Adrenal gland (tissue), 19 donors: ENCODE measurements at places on chromosomes 4 and X.

DNA sequence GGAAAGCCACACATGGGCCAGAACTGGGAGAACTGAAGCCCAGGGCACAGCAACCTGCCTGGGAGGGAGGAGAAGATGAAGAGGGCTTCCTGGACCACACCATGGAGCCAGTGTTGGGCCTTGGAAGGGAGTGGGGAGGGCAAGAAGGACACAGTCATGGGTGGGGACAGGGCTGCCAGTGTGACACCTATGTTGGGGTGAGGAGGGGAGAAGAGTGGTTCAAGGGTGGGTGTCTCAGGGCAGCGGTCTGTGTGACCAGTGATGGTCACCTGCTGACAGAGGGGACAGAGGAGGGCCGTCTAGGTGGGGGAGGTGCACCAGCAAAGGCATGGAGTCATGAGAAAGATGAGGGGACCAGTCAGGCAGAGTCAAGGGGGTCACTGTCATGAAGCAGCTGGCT is 13.8 kb downstream of the MAGED2 start:
- no peak for DNase-seq

DNA sequence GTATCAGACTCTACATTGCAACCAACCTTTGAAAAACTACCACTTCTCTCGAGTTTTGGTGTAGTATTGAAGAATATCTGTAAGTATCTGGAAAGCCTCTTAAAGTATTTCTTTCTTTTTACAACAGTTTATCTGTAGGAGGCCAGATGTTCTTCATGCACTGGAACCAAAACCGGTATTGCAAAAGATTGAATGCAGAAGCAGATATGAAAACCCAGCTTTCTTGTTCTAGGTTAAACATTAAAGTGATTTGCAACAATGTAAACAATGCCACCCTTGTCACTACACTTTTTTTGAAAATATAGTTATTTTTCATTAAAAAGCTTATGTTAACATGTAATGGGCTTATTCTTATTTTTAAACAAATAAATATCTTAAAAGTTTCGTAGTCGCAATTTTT is 27.2 kb downstream of the PLS3 start:
- no peak for DNase-seq

GRCh38 chr4:6390356-6390755 is 82.1 kb downstream of the PPP2R2C start:
- DNase-seq: no peak

DNA sequence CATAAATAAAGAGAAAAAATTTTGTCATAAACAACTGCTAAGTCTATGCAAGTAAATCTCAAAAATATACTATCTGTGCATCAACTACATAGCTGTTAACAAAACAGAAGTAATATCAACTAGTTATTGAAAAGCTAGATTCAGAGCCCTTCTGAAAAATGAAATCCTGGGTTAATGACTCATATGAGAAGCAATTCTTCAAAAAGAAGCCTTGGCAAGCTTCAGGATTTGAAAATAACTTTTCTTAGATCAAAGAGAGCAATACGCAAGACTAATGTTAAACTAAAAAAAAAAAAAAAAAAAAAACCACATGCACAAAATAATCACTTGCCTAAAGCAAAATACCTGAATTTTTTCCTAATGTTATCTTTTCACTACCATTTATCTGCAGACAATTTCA is 566.1 kb upstream of the BOD1L1 start:
- no peak for DNase-seq

DNA sequence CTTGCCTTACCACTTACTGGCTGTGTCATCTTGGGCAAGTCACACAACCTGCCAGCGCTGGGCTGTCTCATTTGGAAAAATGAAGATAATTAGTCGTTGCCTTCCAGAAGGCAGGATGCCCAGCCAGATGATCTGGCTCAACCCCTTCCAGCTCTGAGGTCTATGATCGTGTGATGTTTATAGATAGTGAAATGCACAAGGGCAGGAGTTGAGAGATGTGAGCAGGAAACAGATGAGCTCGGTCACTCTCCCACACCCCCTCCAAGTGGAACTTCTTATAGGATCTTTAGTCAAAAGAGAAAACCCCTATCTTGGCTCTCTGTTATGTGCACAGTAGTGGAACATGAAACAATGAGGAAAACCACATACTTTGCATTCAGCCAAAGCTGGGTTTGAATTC is 336.8 kb upstream of the PPARGC1A start:
- DNase-seq: no peak

GRCh38 chr4:84235126-84235944 is 263.8 kb downstream of the NKX6-1 start:
- DNase-seq: no peak

DNA sequence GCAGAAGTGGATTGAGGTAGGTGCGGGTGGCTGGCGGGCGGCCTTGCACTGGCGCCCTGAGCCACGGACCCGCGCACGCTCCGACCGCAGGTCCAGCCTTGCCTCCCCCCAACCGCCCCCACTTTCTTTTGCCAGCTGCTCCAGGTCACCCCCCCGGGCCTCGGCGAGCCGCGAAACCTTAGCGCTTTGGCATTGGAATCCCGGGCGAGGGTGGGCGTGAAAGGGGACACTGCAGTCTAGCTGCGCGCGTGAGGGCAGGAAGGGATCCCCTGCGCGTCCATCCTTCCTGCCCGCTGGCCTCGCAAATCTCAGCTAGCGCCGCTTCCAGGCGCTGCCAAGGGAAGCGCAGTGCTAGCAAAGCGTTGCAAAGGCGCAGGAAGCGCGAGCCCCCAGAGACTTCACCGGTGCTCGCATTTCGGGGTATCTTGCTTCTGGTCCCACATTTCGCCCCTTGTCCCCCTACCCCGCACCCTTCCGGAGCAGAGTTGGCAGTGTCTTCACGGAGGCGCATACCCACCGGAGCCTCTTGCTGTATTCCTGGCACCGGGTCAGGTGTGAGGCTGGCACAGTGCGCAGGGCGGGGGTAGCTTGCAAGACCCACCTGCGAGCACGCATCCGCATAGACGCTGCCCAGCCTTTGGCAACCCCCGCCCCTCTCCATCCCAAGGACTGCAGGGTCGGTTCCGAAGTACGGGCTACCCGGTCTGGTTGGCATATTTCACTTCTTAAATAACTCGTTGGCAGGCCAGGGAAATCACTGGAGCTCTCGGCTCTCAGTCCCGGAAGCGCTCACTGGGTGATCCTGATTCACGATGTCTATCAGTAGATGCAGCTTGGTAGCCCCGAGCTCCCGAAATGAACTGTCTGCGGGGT is 104.4 kb downstream of the UCHL1 start:
- DNase-seq: peak; percentile 71

DNA sequence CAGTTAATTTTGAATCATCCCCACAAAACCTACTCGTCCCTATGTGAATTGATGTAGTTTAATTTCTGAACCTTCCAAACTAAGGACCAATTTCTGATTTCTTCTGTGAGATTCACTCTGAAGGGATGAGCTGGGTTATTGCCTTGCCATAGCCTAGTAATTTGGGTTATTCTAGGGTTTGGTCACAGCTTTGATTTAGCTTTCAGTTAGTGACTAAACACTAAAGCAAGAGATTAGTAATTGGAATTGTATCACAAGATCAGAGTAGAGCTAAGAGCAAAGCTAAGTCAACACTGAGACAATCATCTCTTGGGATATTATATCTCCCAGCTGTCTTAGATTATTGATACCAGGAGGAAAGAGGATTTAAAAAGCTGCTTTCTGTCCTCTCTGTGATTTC is 588.0 kb downstream of the CCSER1 start:
- no peak for DNase-seq

GRCh38 chrX:135434258-135435138 is 12.8 kb downstream of the SMIM10L2A start:
- no peak for DNase-seq

DNA sequence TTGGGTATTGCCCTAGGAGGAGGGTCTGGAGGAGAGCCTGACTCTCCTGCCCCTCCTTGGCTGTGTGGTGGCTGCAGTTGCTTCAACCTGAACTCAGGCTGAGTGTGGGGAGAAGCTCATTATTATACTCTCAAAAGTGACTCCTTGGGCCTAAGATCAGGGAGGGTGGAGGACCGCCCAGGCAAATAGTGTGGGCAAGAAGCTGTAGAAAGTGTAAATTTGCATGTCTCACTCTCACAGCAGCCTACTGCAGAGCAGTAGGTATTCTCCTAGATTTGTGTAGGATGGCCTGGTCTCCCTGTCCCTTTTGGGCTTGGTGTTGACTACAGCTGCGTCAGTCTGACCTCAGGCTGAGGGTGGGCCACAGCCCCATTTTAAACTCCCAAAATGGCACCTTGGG is 156.1 kb downstream of the ZNF330 start:
- DNase-seq: no peak

DNA sequence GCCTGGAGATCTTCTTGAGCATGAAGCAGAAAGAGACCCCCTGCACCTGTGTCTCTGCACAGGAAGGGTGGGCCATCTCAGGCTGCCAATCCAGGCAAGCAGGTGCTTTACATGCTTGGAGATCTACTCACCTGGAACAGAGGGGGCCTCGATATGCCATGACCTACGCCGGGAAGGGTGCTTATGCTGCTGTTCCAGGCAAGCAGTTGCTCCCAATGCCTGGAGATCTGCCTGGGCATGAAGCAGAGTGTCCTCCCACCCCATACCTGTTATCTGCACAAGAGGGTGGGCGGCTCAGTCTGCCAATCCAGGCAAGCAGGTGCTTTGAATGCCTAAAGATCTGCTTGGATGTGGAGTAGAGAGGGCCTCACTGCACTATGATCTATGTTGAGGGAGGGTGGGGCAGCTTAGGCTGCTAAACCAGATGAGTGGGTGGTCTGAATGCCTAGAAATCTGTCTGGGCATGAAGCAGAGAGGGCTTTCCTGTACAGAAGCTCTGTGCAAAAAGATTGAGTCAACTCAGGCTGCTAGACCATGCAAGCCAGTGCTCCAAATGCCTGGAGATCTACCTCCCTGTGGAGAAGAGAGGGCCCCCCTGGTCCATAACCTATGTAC is 104.5 kb upstream of the QRFPR start:
- no peak for DNase-seq

GRCh38 chr4:28267166-28267565 is 1406.5 kb downstream of the STIM2 start:
- no peak for DNase-seq

- DNase-seq: no peak
Measured at GRCh38 chrX:136674270-136674985, 26.5 kb downstream of the CD40LG start.

- no peak for DNase-seq
Measured at GRCh38 chrX:54482839-54483593, 13.0 kb downstream of the FGD1 start.

DNA sequence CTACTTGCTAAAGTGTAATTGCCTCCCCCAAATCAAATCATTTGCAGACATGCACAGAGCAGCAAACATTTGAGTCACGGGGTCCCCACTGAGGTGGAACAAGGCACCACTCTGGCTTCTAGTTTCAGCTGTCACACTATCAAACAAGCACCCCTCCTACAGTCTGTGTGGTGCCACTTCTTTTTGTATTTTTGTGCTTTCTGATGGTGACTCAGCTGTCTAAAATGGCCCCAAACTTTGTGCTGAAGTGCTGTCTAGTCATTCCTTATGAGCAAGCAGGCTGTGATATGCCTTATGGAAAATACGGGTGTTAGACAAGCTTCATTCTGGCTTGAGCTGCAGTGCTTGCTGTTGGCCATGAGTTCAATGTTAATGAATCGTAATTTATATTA is 15.4 kb downstream of the IGFBP7 start:
- DNase-seq: no peak

DNA sequence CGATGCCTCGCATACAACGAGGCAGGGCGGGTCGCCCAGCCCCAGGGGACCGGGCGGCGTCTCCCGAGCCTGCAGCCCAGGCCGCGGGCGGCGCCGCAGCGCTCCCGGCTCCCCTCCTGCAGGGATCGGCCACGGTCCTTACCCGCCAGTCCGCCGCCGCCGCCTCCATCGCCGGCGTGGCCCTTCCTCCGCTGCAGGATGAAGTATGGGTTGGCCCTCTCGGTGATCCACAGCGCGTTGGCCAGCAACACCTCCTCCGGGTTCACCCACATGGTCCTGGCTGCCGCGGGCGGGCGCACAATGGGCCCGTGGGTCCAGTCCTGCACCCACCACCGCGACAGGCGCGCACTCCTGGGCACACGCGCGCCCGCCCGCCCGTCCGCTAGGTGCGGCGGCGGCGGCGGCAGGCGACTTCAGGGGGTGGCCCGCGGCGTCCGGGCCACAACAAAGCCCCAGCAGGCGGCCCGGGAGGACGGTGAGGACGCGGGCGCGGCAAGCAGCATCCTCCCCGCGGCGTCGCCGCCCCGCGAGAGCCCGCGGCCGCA is 339 bp downstream of the TBC1D9 start:
- DNase-seq: peak; percentile 61

- DNase-seq: no peak
Measured at GRCh38 chr4:147351083-147351787, 129.7 kb upstream of the EDNRA start.

- no peak for DNase-seq
Measured at GRCh38 chr4:151238477-151238876, 38.5 kb upstream of the PRSS48 start.

DNA sequence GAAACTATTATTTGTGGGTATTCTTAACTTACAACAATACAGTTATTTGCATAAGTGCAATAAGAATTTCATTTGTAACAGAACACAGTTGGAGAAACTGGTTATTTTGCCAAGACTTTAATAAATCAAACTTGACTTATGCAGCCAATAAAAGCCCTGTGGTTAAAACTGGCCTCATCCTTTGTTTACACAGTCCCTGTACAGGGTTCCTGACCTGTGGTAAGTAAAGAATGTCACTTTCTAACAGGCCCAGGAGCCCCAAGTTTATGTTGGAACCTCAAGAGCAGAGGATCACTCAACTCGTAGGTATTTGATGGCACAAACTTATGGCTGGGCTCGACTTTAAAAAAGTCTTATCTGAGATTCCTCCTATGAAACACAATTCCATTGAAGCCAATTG is 88.6 kb upstream of the PTCHD1 start:
- DNase-seq: no peak

DNA sequence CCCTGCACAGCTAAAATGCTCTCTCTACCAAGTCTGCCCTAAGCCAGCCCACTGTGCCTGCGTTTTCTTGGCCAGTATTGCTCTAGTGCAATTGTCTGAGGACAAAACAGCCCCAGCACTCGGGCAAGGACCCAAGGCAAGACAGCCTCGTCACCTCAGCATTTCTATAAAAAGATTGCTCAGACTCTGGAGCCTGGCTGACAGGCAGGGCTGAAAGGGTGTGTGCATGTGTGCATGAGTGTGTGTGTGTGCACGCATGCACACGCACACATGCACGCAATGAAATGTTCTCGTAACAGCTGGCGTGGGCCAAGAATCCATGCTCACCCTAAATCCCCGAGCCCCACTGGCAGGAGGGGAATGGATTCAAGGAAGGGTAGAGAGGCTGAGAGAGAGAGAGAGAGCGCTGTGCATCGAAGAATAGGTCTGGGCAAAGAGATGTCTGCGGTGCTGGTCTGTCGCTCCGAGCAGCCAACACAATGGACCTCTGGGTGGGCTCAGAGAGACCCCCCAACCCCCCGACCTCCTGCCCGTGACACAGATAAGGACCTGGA is 579.2 kb downstream of the BCOR start:
- peak; percentile 61 for DNase-seq

GRCh38 chr4:163810755-163811154 is 316.3 kb downstream of the TMA16 start:
- no peak for DNase-seq
